ENCODE measurements at places on chromosomes 16 and 17. TPM values are rescaled to one million over a fixed set of nuclear protein-coding genes. Genes with fewer than 3 reads are reported as not detected.

- H3K36me3 ChIP-seq: peaks cover 8% of the 10 kb centered on the region
- no peak for DNase-seq
- H3K27me3 ChIP-seq: no peaks in the 10 kb centered on the region
- H3K4me3 ChIP-seq: no peak overlapping the region
Observed at GRCh38 chr17:60559995-60560859, 34.2 kb upstream of the APPBP2 start.

DNA sequence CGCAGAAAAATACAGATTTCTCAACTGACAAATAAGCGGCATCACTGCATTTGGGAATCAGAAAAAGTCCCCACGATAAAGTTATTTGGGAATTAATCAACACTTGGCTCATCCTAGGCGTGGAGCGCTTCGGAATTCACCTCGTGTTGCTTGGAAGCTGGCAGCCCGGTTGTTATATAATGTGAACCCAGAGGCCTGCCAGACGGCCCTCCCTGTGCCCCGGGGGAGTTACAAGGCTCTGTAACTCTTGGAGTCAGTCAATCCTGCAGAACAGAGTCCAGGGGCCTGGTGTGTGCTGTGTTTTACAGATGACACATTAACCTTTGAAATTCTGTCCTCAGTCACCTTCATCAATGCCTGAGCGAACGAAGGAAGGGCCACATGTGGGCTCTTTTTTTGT lies 111.1 kb downstream of the PITPNC1 start:
- H3K27me3 ChIP-seq: no peaks in the 10 kb centered on the region
- H3K27ac ChIP-seq: no peak overlapping the region
- H3K4me1 ChIP-seq: peaks cover 16% of the 10 kb centered on the region
- H3K4me3 ChIP-seq: no peak overlapping the region

Gene ALDH3A2
- 18.3 TPM for total RNA-seq

Gene CFDP1
- total RNA-seq: 27.7 TPM

Gene HBQ1
- total RNA-seq: not detected

Gene SCGB1C2
- total RNA-seq: not detected

All from activated B cell treated with CpG ODN at 0.5 μM for 24 hours (primary cell).